ENCODE measurements at places on chromosomes 16 and 17.

DNA sequence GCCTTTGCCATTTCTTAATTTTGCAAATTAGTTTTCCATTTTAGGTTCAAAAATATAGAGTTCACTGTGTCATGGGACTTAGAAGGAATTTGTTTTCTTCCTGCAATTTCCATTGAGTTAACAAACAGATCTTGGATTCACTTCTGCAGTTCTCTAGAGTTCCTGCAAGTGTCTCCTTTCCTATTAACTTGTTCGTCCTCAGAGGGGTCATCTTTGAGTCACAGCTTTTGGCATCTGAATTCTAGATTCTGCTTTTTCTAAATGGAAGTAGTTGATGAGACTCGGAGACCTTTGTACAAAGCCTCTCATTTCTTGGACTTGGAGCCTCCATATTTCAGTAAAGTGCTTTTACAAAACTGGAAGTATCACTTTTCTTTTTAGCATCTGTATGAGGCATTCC is 323.3 kb downstream of the BCAS3 start:
- DNase-seq = peak; percentile 37

- peak; percentile 98 for DNase-seq
These were observed at the start of gene DCAKD for GRCh38 chr17:45051060-45051719. TSS of gene DCAKD (minus strand) at chr17:45051632. CDS start at chr17:45034885, 16,747 bp downstream.

GRCh38 chr17:40862985-40863733 is 3.9 kb downstream of the KRT12 start:
- DNase-seq = no peak

DNA sequence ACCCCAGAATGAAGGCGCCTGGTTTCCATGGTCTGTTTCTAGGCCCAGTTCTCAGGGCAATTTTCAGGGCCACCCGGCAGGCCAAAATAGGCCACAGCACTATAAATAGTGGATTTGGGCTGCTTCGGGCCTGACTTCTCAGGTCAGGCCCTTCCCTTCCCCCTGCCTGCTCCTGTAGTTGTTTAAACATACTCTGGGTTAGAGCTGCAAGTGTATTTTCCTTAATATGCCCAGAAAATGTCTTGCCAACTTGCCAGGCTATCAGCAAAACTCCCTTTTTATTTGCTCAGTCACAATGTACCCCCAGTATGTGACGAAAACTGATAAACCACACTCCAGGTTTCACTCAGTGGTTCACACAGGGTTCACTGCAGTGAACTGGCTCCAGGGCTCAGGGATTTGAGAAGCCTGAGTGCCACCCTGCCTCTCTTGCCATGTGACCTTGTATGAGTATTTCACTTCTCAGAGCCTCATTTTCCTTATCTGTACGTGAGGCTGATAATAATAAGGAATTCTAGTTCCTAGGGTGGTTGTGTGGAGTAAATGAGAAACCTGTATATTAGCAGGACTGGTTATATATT is 76.5 kb downstream of the GPRC5B start:
- peak; percentile 82 for DNase-seq

DNA sequence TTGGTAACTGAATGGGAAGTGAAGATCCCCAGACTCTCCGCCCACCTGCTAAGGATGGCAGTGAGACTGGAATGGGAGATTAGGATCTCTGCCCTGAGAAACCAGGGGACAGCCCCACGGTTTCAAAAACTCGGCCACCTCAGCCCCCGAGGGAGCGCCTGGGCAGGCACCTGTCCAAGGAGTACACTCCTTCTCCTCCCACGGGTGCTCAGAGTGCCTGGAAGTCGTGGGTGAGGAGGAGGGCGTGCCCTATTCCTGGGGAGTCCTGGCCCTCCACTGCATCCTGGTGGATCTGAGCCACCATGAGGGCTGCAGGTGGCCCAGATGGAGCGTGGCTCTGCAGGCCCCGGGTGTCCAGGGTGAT is 78.5 kb downstream of the MGAT5B start:
- DNase-seq = no peak

DNA sequence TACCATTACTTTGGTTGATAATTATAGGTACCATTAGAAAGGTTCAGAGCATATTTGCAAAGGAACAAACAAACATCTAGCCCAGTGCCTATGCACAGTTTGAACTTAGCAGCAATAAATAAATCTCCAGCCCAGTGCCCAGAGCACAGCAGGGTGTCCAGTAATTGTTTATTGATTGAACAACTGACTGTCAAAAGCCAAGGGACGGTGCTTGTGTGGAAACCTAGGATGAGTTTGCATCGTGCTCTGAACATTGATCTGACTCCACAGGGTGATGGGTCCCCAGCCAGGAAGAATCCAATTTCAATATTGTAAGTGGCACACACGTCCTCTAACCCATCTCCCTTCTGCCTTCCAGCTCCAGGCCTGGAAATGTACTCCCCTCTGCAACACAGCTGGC is 625.5 kb upstream of the C16orf82 start:
- no peak for DNase-seq

- DNase-seq = no peak
These were observed 87.2 kb upstream of the CACNG5 start for GRCh38 chr17:66747578-66748275.

- DNase-seq = no peak
These were observed 258.2 kb upstream of the PMFBP1 start for GRCh38 chr16:72430121-72430520.

DNA sequence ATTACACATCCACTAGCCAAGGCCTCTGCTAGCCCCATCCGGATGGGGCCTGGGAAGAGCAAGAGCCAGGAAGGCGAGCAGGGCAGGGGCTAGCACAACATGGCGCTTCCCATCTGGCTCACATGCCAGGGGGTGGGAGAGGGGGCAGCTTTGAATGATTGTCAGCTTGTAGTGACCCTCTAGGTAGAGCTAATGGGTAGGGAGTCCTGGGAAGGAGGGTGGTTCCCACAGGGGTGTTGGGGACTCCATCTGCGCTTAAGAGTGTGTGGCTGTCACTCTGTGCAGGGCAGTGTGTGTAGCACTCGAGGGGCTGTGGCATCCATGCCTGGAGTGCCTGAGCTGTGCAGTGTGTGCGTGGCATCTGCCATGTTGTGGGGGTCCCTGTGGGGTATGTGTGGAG is 24.5 kb downstream of the ARHGAP23 start:
- no peak for DNase-seq

- peak; percentile 86 for DNase-seq
These were observed 77.7 kb upstream of the KCNJ16 start for GRCh38 chr17:69997332-69997731.

DNA sequence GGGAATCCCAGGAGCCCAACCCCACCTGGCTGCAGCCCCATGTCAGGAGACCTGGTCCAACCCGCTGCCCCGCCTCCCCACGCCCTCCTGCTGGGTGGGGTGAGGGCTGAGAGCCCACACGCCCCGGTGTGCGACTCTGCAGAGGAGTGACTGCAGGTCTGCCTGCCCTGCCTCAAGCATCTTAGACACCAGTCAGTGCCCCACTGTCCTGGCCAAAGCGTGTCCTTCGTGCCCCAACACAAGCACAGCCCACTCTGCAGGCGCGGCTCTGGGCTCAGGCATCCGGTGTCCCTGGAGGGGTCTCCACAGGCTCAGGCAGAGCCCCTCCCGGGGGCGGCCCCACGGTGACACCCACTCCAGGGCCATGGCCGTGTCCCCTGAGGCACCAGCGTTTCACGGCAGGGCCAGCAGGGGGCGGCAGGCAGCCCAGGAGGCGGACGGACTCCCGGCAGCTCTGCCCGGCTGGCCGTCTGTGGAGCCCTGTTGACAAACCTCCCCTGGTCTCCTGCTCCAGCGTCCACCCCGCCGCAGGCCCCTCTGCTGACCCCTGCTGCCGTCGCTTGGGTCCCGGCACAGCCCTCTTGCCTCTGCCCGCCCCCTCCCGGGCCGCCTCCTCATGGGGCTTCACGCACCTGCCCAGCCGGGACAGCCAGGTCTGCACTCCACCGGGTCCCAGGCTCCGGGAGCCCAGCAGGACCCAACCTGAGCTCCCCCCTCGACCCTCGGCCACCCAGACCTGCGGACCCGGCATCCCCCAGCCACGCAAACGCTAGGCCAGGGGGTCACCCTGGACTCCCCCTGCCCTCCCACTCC is 8.6 kb upstream of the UBE2I start:
- peak; percentile 71 for DNase-seq

DNA sequence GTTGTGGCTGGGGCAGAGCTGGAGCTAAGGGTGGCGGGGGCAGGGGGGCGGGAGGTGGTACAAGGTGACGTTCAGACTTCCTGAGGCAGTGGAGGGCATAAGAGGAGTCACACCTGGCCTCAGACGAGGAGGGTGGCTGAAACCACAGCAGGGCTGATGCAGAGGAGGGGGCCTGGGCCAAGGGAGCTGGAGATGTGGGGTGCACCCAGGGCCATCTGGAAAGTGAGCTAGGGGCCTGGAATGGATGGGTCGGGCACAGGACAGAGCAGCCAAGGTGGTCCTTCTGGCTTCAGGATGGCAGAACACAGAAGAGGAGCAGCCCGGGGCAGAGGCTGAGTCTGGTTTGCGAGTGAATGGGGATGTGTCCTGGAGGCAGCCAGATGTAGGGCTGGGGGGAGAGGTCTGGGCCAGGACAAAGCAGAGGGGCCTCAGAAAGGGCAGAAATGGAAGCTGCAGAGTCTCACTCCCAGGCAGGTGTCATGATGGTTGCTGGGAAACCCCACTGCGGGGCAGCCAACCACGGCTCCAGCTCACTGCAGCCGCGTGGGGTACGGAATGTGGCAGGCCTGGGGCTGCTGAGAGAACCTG is 57.6 kb downstream of the PRMT7 start:
- no peak for DNase-seq

- DNase-seq = no peak
These were observed 22.7 kb downstream of the USP22 start for GRCh38 chr17:21019976-21020586.

Data from kidney tubule cell (primary cell).